ENCODE measurements at places on chromosomes 3 and 15. TPM values are rescaled to one million over a fixed set of nuclear protein-coding genes. Genes with fewer than 3 reads are reported as not detected.

CHL1 gene
- 78.5 TPM for total RNA-seq

TRANK1 gene
- 14.7 TPM for total RNA-seq

LINS1 gene
- total RNA-seq = 113 TPM

TIMMDC1 gene
- 35.7 TPM for total RNA-seq

CDCP1 gene
- 2.2 TPM for total RNA-seq

IL12A gene
- total RNA-seq = not detected

PLCL2 gene
- 71.1 TPM for total RNA-seq

CCDC9B gene
- total RNA-seq = 8.4 TPM

XCR1 gene
- not detected for total RNA-seq

TNFSF10 gene
- total RNA-seq = 21.5 TPM

RTP1 gene
- total RNA-seq = not detected

TLR9 gene
- not detected for total RNA-seq

TSC22D2 gene
- 40.0 TPM for total RNA-seq

BOC gene
- total RNA-seq = 104 TPM

Measured in camera-type eye (tissue), 1 donor.